ENCODE measurements at places on chromosomes 6 and 20.

GRCh38 chr20:49029203-49029602 is 16.9 kb upstream of the CSE1L start:
- H3K36me3 ChIP-seq: peaks cover 2% of the 10 kb centered on the region
- no peak overlapping the region for H3K4me3 ChIP-seq
- H3K27ac ChIP-seq: no peak overlapping the region
- no peak for DNase-seq

DNA sequence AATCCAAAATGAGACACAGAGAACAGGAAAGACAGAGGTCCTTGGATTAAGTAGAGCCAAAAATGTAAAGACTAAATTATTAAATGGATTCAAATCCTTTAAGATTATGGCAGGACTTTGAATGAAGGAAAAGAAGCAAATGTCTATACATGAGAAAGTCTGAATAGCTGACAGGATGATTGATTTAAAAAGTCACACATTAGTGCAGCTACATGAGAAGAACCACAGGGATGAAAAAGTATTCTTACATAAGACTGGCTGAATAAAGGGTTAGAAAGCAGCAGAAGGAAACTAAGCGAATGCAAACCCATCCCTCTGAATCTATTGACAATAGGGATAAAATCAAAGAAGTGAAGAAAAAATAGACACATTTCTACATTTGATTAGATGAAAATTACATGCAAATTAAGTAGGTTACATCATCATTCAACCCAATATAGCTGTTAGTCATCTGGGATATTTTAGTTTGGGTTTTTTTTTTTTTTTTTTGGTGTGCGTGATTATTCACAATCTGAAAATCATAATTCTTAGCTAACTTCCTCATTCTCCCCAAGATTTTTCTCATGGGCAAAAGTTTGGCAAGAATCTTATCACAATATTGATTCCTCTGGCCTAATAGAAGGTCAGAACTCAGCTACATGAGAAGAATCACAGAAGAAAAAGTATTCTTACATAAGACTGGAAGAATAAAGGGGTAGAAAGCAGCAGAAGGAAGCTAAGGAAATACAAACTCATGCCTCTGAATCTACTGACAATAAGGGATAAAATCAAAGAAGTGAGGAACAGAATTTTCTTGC is 845.4 kb downstream of the HACE1 start:
- no peaks in the 10 kb centered on the region for H3K36me3 ChIP-seq
- H3K27ac ChIP-seq: no peak overlapping the region
- no peaks in the 10 kb centered on the region for H3K4me1 ChIP-seq
- H3K4me3 ChIP-seq: no peak overlapping the region
- DNase-seq: no peak
- no peaks in the 10 kb centered on the region for H3K27me3 ChIP-seq

- DNase-seq: no peak
- peaks cover 2% of the 10 kb centered on the region for H3K36me3 ChIP-seq
- H3K27ac ChIP-seq: no peak overlapping the region
- H3K4me1 ChIP-seq: peaks cover 4% of the 10 kb centered on the region
- no peak overlapping the region for H3K4me3 ChIP-seq
Observed at GRCh38 chr6:149698175-149698574, 19.7 kb downstream of the LATS1 start.

DNA sequence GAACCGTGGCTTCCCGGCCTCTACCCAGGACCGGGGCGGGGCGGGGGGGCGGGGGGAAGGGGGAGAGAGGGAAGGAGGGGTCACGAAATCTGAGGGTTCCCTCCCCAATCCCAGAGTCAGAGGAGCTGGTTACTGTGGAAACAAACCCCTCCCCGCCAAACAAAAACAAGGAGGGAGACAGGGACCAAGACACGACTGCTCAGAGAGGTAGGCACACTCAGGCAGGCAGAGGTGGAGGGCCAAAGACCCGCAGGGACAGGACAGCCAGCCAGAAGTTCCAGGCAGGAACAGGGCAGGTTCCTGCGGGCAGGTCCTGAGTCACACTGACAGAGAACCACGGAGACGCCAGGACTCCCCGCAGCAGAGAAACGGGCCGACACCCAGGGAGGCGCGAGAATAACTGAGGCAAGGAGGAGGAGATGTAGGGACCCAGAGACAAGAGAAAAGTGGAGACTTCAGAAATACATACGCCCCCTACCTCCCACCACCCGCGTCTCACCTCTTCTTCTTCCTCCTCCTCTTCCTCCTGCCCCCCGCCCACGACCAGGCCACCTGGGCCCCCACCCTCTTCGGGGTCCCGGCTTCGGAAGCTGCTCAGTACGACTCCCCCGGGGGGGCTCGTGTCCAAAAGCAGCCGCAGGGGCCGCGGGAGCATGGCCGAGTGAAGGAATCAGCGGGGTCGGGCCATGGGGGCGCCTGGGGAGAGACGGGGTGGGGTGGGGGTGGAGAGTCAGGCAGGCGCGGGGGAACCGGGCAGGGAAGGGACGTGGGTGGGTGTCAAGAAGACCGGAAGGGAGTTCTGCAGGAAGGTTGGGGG is 578 bp downstream of the RGL2 start:
- no peaks in the 10 kb centered on the region for H3K36me3 ChIP-seq
- H3K4me1 ChIP-seq: no peaks in the 10 kb centered on the region

- no peaks in the 10 kb centered on the region for H3K4me1 ChIP-seq
- DNase-seq: no peak
- no peak overlapping the region for H3K27ac ChIP-seq
- H3K36me3 ChIP-seq: no peaks in the 10 kb centered on the region
- no peaks in the 10 kb centered on the region for H3K27me3 ChIP-seq
Observed at GRCh38 chr20:44367746-44368145, 12.2 kb downstream of the HNF4A start.

Data from aorta (tissue), 5 donors.